ENCODE measurements at places on chromosomes 1 and 21. TPM values are rescaled to one million over a fixed set of nuclear protein-coding genes. Genes with fewer than 3 reads are reported as not detected.

The CATSPERE gene
- 0.20 TPM for total RNA-seq

The KRTAP23-1 gene
- total RNA-seq: not detected

The MRPL37 gene
- total RNA-seq: 198 TPM

The LRRC38 gene
- total RNA-seq: not detected

The OVAAL gene
- not detected for total RNA-seq

The NPHS2 gene
- total RNA-seq: not detected

The ATP13A2 gene
- 24.1 TPM for total RNA-seq

The CFHR2 gene
- not detected for total RNA-seq

The COL6A1 gene
- total RNA-seq: 5.2 TPM

DNA sequence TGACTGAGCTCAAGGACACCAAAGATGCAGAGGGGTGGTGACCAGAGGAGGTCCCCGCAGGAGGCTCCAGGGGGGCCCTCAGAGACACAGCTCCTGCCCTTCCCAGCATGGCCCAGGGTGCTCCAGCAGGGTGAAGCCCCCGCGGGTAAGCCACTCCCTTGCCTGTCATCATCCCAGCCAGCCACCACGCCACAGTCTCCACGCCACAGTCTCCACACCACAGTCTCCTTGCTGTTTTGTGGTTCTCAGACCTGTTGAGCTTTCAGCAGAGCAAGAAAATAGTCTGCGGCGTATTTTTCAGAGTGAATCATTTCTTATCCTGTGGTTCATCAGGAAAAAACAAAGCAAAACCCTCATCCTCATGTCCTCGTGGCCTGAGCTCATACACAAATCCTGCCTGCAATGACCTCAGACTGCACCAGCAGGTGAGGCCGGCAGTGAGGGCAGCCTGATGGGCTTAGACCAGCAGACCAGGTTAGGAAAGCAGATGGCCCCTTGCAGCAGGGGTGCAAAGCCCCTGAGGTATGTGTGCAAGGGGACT, 25.7 kb upstream of the ABCG1 start:
- no peak overlapping the region for H3K4me3 ChIP-seq
- DNase-seq: peak; percentile 88
- H3K36me3 ChIP-seq: no peaks in the 10 kb centered on the region

DNA sequence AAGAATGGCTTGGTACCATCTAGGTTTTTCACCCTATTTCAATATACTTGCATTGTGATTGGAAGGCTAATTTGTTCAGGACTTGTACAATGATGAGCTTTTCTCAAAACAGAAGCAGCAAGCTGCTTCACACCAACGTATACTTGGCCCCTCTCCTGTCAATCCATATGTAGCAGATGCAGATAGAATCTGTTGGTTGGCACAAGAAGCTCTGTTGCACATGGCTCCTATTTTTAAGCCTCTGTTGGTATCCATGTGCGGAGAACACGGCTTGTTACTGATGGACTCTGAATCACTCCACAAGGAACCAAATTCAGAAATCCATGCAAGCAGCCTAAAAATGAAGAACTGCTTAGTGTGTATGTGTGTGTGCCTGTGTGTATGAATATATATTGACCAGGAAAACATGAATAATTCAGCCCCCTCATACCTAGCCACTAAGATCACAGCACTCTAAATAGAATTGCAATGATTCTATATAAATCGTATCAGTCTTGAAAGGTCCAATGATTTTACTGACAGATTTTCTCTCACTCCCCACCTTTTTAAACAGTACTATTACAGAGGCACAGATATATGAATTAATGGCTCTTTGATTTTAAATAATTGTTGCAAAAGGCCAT, 258.4 kb upstream of the DPYD start:
- H3K27me3 ChIP-seq: no peaks in the 10 kb centered on the region
- H3K4me1 ChIP-seq: no peaks in the 10 kb centered on the region
- H3K36me3 ChIP-seq: no peaks in the 10 kb centered on the region
- H3K4me3 ChIP-seq: no peak overlapping the region

DNA sequence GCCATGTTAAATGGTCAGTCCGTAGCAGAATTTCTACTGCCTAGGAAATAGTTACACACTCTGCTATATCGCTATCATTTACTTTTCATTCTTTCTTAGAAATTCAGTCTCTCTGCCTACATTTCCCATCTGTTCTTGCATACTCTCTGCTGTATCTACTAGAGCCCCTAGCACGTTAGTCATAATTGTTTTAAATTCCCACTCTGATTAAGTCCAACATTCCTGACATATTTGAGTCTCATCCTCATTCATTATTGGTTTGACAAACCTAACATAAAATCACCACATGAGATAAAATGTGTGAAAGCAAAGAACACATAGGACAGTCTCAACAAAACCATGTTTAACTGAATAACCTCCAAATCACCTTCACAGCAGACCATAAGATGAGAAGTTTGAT, 513.6 kb downstream of the PLPP3 start:
- H3K27me3 ChIP-seq: no peaks in the 10 kb centered on the region
- no peak overlapping the region for H3K4me3 ChIP-seq
- H3K27ac ChIP-seq: no peak overlapping the region
- no peak for DNase-seq
- no peaks in the 10 kb centered on the region for H3K4me1 ChIP-seq

DNA sequence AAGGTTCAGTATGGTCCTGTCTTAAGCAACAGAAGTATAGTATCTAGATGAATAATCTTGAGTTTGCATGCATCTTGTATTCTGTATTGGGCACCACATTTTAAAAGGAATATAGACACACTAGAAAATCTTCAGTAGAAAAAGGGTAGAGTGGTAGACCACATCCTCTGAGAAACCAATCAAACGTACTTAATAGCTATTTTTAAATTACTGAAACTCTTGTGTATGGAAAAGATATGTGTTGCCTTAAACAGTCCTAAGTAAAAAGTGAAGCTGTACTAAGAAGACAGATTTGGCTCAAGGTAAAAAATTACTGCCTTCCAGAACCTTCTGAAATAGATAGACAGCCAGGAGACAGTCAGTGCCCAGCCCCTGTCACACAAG, 3.1 kb downstream of the CTXND2 start:
- DNase-seq: no peak
- H3K4me3 ChIP-seq: peak overlapping the region; percentile 41
- no peaks in the 10 kb centered on the region for H3K27me3 ChIP-seq
- H3K27ac ChIP-seq: peak overlapping the region; percentile 80

- H3K4me1 ChIP-seq: no peaks in the 10 kb centered on the region
- no peak for DNase-seq
- H3K36me3 ChIP-seq: no peaks in the 10 kb centered on the region
These were observed 45.5 kb downstream of the TP73 start for GRCh38 chr1:3697810-3698209.

DNA sequence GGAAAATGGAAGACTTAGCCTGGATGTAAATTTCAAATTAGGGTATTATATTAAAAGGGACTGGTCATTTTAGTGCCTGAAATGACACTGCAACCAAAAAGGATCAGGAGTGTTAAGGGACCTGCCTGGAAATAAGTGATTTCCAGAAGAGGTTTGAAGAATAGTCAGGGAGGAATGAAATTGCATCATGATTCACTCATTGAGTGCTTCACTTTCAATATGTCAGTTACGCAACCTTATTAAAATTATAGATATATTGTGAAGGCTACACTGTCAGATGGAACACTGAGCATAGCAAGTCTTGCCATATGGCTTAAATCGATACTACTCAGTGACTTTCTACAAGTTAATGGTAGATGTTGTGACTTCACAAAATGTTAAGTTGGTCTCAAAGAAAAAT, 275.2 kb upstream of the DPYD start:
- H3K36me3 ChIP-seq: no peaks in the 10 kb centered on the region
- H3K27ac ChIP-seq: no peak overlapping the region
- H3K4me3 ChIP-seq: no peak overlapping the region

- no peak overlapping the region for H3K27ac ChIP-seq
- peaks cover 7% of the 10 kb centered on the region for H3K36me3 ChIP-seq
- no peaks in the 10 kb centered on the region for H3K27me3 ChIP-seq
- no peak for DNase-seq
These were observed 24.0 kb downstream of the IL6R start for GRCh38 chr1:154429118-154429517.

DNA sequence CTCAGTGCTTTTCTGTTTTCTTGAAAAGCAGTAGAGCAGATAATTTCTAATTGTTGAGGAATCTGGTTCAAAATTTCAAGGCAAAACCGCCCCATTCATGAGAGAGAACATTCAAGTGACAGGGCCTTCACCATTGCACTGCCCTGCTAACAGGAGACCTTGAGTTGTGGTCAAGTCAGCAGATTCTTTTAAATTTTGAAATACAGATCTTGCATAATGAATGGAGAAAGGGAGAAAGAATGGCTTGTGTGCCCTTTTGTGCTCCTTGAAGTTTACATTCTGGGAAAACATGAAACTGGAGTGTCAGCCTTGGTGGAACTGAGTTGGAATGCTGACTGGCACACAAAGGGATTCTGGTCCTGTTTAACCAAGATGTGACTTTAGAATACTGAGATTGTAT, 164.5 kb upstream of the UBE2U start:
- H3K4me3 ChIP-seq: no peak overlapping the region
- H3K36me3 ChIP-seq: no peaks in the 10 kb centered on the region
- no peaks in the 10 kb centered on the region for H3K27me3 ChIP-seq
- no peak overlapping the region for H3K27ac ChIP-seq
- no peaks in the 10 kb centered on the region for H3K4me1 ChIP-seq
- DNase-seq: no peak

- DNase-seq: no peak
- no peak overlapping the region for H3K27ac ChIP-seq
- peaks cover 11% of the 10 kb centered on the region for H3K4me1 ChIP-seq
- peaks cover 13% of the 10 kb centered on the region for H3K36me3 ChIP-seq
- no peaks in the 10 kb centered on the region for H3K27me3 ChIP-seq
These were observed 9.7 kb downstream of the DBT start for GRCh38 chr1:100239961-100240360.

- H3K4me3 ChIP-seq: no peak overlapping the region
- peaks cover 50% of the 10 kb centered on the region for H3K36me3 ChIP-seq
- no peak for DNase-seq
- H3K4me1 ChIP-seq: peaks cover 9% of the 10 kb centered on the region
These were observed 99.4 kb upstream of the EDN2 start for GRCh38 chr1:41583658-41584547.

DNA sequence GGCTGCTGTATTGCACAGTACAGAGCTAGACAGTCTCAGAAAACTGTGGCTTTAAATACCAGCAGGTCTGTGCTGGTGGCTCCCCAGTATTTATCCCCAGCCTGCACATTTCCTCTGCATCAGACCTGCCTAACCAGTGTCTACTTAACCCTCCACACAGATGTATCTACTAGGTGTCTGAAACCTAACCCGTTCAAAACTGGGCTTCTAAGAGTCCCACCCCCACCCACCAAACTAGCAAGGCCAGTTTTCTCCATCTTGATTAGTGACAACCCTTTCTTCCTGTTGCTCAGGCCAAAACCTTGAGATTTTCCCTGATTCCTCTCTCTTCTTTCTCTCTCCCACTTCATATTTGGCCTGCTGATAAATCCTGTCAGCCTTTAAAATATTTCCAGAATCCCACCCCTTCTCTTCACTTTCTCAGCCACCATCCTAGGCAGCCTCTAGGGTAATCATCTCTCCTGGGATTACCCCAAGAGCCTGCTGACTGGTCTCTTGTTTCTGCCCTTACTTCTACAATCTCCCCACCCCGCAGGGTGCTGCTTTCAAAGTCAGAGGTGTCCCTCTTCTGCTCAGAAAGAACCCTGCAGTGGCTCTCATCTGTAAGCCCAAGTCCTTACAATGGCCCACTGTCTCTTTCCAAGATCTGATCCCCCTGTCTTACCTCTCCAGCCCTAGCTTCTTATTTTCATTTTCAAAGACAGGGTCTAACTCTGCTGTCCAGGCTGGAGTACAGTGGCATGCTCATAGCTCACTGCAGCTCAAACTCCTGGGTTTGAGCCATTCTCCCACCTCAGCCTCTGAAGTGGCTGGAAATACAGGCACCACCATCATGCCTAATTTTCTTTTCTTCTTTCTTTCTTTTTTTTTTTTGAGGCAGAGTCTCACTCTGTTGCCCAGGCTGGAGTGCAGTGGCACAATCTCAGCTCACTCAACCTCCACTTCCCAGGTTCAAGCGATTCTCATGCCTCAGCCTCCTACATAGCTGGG, 45.2 kb downstream of the H3-3A start:
- H3K27me3 ChIP-seq: no peaks in the 10 kb centered on the region
- H3K36me3 ChIP-seq: no peaks in the 10 kb centered on the region
- peak; percentile 36 for DNase-seq
- peaks cover 13% of the 10 kb centered on the region for H3K4me1 ChIP-seq

DNA sequence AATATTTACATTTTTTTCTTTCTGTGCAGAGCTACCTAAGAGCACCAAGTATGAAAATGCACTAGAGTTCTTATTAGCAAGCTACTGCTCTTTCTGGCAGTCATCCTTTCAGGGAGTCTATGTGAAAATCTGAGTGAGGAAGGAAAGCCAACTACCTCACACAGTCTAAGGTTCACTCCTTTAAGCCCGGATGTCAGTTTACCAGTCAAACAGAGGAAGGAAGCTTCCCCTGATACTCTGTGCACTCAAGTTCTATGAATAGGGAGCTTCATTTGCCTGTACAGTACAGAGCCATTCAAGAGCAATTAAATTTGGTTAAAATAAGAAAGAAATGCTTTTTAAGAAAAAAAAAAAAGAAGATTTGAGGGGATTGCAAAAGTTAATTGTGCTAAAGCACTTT, 6.9 kb downstream of the COL11A1 start:
- no peak overlapping the region for H3K4me3 ChIP-seq
- H3K27ac ChIP-seq: no peak overlapping the region
- no peaks in the 10 kb centered on the region for H3K4me1 ChIP-seq
- no peak for DNase-seq
- peaks cover under 1% of the 10 kb centered on the region for H3K27me3 ChIP-seq
- no peaks in the 10 kb centered on the region for H3K36me3 ChIP-seq

DNA sequence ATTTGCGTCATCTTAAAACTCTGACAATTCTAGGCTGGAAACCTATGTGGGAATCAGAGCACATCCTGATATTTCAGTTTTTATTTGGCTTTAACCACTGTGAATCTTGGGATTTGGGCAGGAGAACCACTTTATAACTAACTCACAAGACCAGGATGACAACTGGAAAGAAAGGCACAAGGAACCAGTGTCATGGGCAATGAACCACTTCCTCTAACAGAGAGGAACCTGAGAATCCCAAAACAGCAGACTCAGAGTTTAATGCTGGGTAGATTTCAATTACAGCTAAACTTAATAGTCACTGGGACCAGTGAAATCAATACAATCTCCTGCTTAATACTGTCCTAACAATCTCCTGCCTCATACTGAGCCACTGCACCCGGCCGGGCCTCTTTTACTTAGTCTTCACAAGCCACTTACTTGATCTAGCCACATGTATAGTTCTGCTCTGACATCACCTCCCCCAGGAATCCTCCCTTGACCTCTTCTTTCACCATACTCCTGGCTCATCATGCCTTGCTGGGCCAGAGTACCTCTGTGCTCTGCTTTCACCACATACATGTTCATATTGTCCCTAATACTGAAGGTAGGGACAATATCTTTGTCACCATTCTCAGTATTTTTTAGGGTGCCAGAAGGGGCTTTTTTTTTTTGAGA, 20.2 kb upstream of the SLFNL1 start:
- no peak overlapping the region for H3K27ac ChIP-seq
- no peak overlapping the region for H3K4me3 ChIP-seq
- H3K4me1 ChIP-seq: no peaks in the 10 kb centered on the region
- H3K27me3 ChIP-seq: no peaks in the 10 kb centered on the region
- no peak for DNase-seq

All from activated CD8-positive, alpha-beta T cell treated with anti-CD3 and anti-CD28 coated beads for 36 hours (primary cell).